Left forelimb (tissue), 1 donor: ENCODE measurements at places on chromosomes 4 and X.

- DNase-seq = no peak
Measured at GRCh38 chr4:109444182-109444844, 10.7 kb downstream of the SEC24B start.

DNA sequence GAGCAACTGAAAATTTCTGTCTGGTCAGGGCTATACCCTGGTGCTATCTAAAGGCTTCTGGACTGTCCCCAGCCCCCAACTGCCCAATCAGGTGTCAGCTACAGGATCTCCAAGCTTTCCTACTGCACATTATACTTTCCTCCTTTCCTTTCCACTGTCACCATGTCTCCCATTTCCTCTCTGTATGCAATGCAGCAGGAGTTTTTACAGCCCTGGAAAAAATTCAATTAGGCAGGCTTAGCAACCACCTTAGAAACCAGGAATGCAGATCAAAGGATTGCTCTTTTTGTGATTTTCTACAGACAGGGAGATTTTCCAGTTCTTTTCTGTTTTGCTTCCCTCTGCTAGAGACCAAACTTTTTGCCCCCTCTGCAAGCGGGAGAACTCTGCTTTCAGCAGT lies 6.0 kb upstream of the NAF1 start:
- no peak for DNase-seq

DNA sequence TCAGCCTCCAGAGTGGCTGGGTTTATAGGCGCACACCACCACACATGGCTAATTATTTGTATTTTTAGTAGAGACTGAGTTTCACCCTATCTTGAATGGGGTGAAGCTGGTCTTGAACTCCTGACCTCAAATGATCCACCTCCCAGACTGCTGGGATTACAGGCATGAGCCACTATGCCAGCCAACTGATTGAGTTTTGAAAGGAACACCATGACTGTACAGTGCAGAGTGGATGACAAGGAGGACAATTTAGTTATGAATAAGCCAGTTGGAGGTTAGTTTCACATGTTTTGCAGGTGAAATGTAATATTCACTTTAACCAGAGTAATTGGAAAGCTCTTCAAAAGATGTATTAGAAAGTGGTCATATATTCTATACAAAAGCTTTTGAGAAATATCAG lies 60.8 kb downstream of the PCDH18 start:
- no peak for DNase-seq

DNA sequence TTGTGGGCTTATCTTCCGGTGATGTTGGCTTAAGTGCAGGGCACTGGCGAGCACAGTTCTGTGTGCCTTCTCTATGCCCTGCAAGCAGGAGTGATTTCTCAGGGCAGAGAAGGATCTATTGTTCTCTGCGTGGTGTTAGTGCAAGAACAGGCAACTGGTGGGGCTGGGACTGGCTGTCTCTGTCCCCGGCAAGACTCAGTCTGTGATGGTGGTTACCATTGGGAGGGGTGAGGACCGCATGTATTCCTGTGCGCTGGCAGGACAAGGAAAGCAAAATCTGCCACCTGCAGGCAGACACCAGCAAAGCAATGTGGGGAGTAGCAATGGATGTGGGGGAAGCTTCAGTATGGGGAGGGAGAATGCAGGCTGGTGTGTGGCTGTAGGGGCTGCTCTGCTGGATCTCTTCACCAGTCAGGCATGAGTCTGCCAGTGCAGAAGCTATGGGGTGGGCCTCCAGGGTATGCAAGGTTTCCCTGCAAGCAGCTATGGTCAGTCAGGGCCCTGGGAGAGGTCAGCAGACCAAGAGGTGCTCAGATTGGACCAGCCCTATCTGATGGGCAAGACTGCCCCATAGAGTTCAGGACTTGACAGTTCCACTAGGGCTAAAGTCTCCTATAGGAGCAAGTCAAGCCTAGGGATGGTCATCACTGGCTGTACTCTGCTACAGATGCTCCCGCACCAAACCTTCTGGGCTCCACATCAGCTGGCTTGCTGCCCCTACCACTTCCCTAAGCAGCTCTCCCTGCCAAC lies 16.8 kb downstream of the PF4 start:
- DNase-seq = no peak

DNA sequence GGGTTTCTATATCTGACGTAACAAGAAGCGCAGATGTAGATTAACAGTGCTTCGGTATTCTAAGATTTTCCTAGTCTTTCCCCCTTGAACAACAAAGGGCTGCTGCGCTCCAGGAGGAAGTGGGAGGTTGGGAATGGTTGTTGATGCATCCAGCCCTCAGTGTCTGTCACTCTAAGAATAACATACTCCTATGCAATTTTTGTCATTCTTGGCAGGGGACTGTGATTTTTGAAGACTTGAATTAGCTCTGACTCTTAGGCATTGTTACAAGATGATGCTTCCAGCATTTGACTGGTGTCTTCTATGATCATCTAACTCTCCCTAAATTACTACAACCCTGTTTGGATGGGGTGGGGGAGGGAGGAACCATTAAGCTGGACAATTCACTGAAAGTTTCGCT lies 394.2 kb downstream of the ARHGAP24 start:
- DNase-seq = no peak

DNA sequence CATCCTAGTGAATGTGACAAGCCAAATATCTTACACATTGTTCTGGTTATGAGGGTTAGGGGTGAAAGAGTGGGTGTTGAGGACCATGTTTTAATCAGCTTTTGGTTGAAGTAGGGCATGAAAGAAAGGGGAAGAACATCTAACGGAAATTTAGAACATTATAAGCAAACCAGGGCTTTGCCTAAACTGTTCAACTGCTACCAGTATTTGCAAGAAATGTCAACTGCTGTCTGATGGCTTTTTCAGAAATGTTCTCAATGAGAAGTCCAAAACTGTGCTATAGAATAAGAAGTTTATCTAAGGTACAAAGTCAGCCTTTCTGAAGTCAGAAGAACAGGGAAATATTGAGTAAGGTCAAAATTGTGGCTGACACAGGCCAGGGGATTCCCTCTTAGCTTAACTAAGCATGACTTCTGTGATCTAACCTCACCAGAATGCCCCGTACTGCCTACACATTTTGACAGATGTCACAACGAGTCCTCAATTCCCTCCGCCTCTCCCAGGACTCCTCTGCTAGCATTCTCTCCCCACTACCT lies 67.1 kb downstream of the DTHD1 start:
- DNase-seq = no peak

DNA sequence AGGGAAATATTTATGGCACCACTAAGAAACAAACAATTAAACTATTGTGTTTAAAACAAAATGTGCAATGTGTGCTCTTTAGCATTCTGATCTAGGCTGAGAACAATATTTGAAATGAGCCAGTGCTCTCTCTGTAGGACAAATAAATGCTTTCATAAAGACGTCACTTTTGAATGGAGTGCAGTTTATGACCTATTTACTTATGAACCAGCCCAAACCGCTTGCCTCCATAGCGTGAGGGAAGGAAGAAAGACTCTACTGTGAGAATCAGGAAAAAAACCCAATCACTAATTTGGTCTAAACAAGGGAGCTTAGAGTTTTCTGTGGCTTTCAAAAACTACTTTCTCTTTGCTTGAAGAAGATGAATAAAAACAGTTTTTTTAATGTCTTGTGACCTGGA lies 39.4 kb downstream of the SAT1 start:
- DNase-seq = no peak

DNA sequence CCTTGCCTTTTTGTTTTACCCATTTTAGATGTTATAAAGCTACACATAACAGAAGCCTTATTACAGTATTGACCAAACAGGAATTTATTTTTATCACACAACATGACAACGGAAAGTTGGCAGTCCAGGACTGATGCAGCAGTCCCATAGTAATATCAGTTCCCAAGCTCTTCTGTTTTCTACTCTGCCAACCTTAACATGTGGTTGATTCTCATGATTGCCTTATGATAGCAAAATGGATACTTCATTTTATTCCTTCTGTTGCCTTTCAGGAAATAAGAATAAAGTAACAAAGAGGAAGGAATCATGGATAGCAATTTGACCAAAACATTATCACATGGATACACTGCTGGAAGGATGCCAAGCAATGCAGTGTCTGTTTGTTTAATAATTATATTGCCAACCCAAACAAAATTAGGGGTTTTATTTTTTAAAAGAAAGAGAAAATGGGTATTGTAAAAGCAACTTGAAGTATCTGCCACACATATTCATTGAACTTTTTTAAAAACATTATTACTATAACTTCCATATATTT lies 275.7 kb downstream of the STPG2 start:
- DNase-seq = no peak

- no peak for DNase-seq
Measured at GRCh38 chrX:78769946-78770345, 22.4 kb downstream of the LPAR4 start.

DNA sequence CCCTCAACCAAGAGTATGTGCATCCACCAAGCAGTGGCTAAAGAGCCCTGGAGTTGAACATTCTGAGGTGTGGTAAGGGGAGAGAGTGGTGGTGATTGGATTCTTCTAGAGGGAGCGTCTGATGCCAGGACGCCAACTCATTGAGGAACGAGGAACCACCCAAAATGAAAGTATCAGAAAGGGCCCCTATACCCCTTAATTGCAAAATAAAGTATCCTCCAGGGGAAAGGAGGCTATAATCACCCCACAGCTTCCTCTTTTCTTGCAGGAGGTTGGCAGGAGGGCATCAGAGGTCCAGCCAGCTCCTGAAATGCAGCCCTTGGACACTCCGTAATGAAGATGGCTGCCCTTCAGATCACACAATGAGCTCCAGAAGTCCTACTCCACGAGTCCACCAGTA lies 5.3 kb upstream of the KIAA1210 start:
- no peak for DNase-seq

DNA sequence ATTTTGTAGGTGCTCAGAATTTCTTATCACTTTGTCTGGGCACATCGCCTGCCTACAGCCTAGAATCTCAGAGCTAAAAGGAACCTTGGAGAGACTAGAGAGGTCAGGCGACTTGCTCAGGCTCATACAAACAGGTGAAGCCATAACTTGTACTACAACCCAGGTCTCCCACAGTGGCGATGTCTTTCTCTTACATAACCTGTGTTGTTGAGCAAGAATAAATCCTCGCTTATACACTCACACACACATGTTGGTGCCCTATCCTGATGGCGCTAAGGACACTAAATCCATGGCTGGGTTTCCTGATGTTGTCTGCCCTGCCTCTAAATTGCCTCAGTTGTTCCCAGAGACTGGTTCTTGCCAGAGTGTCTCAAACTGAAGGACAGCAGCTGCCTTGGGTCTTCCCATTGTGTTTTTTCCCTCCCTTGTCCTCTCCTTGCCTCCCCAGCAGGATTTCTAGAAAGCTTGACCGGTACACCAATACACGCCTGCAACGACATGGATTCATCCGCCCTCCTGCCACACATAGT lies 1.6 kb downstream of the TSC22D3 start:
- no peak for DNase-seq

DNA sequence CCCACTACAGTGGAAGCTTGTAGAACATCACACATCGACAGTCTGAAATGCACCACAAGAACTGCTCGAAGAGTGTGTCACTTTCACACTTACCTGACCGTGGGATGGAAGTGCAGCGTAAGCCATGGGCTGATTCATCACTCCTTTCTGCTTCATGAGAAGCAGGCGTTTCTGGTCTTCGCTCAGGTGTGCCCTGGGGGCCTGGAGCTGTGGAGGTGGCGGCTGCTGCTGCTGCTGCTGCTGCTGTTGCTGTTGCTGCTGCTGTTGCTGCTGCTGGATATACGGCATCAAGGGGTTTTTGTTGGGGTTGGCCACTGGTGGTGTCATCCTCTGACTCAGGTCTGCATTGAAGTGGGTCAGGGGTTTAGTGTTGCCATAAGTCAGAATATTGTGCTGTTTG lies 223.6 kb downstream of the MGST2 start:
- no peak for DNase-seq

- DNase-seq = no peak
Measured at GRCh38 chr4:78811034-78811433, 34.9 kb downstream of the BMP2K start.
